ENCODE measurements at places on chromosomes 1 and 21.

DNA sequence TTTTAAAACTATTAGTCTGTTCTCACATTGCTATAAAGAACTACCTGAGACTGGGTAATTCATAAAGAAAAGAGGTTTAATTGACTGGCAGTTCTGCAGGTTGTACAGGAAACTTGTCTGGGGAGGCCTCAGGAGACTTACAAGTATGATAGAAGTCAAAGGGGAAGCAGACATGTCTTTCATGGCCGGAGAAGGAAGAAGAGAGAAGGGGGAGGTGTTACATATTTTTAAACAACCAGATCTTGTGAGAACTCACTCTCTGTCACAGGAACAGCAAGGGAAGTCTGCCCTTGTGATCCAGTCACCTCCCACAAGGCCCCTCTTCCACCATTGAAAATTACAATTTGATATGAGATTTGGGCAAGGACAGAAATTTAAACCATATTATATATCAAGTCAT lies 55.9 kb downstream of the CLIC4 start:
- no peak for DNase-seq

- DNase-seq: peak; percentile 17
These were observed 41.8 kb downstream of the GATAD2B start for GRCh38 chr1:153880962-153881361.

DNA sequence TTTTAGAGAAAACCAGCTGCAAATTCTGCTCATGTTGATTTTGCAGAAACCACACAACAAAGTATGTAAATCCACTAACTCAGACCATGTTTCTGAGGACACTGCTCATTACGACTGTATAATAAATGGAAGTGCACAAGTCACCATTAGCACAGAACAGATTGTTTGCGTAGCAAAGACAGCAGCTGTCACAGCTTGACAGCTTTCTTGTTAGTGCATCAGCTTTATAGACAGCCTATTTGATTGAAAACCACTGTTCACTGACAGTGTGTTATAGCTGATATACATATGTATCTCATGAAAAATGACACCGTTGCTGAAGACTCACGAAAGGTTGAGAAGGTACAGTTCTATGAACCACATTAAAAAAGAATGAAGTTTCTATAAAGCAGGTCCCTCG lies 560.2 kb upstream of the ZRANB2 start:
- no peak for DNase-seq

DNA sequence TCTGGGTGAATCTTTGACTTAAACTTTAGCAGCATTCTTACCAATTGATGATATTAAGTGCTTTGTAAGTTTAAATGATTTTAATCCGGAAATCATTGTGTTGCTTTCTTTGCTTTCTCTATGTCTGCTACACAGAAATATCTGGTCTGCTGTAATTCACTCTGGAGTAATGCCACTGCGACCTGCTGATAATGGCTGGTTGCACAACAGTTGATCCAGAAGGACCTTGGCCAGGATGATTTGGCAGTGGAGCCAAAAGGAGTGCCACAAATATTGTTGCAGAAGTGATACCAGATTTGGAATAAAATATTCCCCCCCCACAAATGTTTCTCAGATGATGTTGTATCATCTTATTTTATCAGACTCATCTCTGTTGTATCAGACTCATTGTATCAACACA lies 2063.9 kb downstream of the MRPL39 start:
- DNase-seq: no peak

GRCh38 chr1:224621813-224622682 lies 5.9 kb downstream of the CNIH3 start:
- DNase-seq: no peak

DNA sequence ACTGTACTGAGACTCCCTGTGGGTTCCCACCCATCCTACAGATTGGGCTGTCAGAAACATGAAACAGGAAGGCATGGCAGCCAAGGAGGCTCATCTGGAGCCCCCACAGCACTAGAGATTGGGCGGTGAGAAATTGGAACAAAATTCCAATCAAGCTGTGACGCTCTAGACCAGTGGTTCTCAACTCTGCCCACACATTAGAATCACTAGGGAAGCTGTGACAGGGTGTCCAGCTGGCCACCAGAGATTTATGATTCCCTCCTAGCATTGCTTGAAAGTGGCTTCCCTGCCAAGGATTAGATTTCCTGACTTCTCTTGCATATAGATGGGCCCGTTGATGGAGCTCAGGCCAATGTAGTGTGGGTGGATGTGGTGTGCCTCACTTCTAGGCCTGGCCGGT lies 187.5 kb upstream of the ZC3H12A start:
- DNase-seq: no peak

- no peak for DNase-seq
These were observed 10.8 kb downstream of the S1PR1 start for GRCh38 chr1:101247404-101248287.

- DNase-seq: no peak
These were observed 2.0 kb downstream of the SERINC2 start for GRCh38 chr1:31414980-31415370.

- DNase-seq: no peak
These were observed 145.1 kb downstream of the CSMD2 start for GRCh38 chr1:34019741-34020552.

DNA sequence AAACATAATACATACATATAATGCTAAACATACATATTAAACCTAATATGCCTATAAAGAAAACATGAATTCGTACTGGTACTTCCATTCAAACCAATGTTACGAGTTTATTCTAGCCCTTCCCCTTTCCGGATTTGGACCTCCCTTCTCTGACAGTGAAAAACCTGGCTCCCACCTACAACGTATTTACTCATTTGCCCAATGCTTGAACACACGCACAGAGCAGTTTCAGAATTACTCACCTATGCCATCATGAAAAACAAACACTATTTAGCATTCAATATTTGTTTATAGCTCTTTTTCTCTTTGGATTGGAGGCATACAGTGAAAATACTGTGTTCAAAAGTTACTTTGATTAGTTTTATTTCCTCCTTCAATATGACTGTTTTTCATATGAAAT lies 204.4 kb downstream of the LMX1A start:
- no peak for DNase-seq

DNA sequence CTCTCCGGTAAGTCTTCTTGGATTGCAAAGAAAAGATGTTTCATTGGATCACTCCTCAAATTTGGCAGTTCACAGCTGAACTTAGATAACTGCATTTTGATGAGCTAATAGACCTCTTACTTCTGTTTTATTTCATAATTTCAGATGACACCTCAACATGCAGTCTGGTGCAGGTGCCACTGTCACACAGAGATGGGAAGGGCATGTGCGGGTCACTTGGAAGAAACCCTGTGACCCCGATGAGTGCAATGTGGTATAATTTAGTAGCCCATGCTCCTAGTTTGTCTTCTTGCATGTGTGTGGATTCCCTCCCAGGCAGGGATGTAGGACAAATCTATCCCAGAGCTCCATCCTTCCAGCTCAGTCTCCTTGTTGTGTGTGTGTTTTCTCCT lies 481 bp upstream of the SLAMF1 start:
- DNase-seq: no peak

GRCh38 chr1:58135821-58136321 lies 410.7 kb downstream of the OMA1 start:
- DNase-seq: no peak

DNA sequence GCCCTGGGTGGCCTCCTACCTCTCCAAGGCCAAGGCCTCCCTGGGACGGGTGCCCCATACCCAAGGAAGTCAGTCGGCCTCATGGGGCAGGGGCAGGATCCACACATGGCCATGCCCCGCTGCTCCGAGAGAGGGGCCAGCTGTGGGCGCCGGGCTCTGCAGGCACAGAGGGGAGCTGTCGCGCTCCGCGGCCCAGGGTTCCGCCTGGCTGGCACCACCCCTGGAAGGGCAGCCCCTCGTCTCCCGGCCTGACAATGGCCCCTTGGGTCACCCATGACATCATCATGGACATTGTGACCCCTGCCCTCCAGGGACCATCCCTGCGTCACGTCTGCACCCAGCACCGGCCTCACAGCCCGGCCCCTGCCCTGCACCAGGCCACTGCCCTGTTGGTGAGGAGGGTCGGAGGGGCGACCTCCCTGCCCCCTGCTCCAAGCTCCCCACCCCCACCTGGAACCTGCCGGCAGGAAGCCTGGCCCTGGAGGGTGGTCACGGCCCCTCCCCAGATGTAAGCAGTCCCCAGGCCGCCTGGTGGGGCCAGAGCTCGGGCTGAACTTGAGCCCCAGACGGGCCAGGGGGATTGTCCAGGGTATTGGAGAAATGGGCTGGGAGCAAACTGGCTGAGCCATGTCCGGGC lies 5.8 kb downstream of the TTLL10 start:
- DNase-seq: no peak

- DNase-seq: no peak
These were observed 10.8 kb upstream of the SMAP2 start for GRCh38 chr1:40362699-40363098.

DNA sequence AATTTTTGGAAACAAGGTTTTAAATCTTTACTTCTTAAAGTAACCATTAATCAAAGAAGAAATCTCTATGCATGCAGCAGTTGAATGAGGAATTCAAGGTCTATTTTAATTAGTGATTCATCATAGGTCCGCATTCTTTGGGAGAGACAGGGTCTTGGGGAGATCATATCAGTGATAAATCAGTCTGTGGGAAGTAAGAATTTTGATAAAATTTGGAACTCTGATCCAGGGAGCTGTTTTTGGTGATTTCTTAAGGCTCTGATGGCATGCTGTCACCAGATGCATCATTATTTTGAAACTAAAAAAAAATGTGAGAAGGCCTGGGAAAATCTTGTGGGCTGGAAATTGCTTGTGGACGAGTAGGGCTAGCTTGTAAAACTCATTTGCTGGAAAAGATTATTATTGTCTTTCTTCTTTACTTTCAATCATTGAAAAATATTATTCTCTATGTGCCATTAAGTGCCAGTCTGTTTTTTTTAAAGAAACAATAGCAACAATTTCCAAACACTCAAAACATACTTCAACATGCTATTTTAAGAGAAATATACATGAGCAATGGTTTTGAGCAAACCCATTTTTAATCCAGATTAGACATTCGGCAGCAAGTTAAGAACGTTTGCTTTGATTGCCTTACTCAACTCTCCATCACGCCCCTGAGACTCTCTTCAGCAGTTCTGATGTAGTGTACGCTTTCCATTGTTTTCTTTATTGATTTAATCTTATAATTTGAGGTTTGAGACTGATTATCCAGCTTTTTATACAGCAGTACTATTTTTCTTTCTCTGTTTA lies 62.6 kb downstream of the ZBTB18 start:
- no peak for DNase-seq

- DNase-seq: peak; percentile 67
These were observed 3.4 kb upstream of the NVL start for GRCh38 chr1:224333309-224333926.

- DNase-seq: no peak
These were observed 43.6 kb downstream of the NFYC start for GRCh38 chr1:40734882-40735628.

GRCh38 chr1:16248007-16248436 lies 11.0 kb upstream of the CPLANE2 start:
- DNase-seq: no peak

DNA sequence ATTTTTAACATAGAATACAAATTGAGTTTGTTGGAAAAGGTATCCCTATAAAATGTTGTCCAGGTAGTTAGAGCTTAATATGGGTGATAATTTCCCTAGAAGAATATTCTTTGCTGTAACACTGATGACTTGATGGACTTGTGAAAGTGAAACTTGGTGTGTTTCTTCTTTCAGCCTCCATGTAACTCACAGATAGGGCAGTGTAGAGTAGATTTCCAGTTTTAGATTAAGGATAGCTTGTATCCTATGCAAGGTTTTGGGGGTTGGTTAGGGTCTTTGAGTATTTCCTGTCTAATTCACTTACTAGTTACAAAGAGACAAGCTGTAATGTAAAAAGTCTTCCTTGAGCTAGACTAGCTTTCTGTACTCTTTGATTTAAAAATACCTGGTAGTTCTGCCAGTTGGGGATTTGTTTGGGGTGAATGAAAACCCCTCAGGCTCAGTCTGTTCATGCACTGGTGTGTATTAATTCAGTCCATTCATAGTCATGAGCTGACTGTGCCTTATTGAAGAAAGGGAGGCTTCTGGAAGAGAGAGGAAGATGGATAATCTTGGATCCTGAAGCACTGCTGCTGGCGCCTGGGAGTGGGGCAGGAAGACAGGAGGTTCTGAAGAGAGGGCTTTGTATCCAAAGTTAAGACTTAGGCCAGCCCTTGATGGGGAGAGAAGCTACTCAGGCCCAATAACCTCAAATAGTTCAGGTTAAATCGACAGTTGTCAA lies 83.6 kb downstream of the CAMTA1 start:
- no peak for DNase-seq

GRCh38 chr1:194829492-194829891 lies 1643.1 kb upstream of the B3GALT2 start:
- no peak for DNase-seq

- no peak for DNase-seq
These were observed 19.0 kb upstream of the PRELP start for GRCh38 chr1:203456577-203456976.

Data from CD4-positive, alpha-beta T cell treated with Interleukin-6 at 100 ng/mL for 8 hours (primary cell).